Mesendoderm (in vitro differentiated cells): ENCODE measurements at places on chromosomes 3 and 15.

DNA sequence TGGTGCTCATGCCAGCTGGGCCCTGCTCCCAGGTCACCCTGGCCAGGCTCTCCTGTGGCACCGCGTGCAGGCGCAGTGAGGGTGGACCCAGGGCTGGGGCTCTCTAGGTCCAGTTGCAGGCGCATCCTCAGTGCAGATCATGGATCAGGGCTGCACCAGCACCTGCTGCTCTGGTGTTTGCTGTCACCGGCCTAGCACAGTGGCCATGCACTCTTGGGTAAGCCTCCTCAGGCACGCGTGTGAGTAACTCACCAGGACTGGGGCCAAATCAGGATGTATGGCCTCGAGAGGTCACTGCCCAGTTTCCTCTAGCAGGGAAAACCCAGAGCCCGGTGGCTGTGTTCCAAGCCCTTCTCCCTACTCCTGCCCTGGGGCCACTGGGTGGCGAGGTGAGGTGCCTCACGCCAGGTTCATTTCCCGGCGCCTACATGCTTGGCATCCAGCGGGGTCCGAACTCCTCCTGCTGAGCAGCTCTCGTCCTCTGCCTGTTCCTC lies 45.5 kb upstream of the SLC41A3 start:
- DNase-seq, result no peak

- DNase-seq, result peak; percentile 74
Measured at GRCh38 chr15:85897895-85898717, 103.4 kb upstream of the KLHL25 start.

DNA sequence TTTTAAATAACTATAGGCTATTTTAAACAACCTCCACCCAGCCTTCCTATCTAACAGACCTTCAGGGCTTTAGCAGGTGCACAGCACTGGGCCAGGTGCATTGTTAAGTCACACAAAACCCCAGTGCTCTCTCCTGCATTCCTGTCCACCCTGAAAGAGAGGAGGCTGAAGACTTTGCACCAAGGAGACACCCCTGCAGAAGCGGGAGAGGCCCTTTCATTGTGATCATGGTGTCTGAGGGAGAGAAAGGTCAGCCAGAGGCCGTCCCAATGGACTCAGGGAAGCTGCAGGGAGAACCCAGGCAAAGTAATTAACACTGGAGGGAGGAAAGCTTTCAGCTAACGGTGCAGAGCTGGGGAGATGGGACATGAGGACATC lies 5.2 kb downstream of the LRIG1 start:
- no peak for DNase-seq

GRCh38 chr3:101642441-101642840 lies 34.5 kb downstream of the ZBTB11 start:
- no peak for DNase-seq
